Tibial artery (tissue), 4 donors: ENCODE measurements at places on chromosomes 4 and X.

DNA sequence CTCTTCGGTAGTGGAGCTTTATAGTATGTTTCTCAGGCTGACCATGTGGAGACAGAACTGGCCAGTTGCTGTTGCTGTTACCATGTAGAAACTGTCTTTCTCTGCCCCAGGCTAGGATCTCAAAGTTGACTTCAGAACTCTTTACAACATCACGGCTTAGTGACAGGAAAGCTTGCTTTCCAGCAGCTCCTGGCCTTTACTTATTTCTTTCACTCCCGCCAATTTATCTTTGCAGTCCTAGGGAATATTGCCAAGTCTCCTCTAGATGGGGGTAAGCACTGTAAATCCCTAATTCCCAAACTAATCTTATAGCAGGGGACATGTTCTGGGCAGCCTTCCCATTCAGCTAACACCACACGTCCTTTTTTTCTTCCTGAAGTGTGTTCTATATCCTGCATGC is 631.6 kb downstream of the SPRY1 start:
- no peak for DNase-seq

GRCh38 chr4:27568236-27568951 is 707.8 kb downstream of the STIM2 start:
- no peak for DNase-seq

DNA sequence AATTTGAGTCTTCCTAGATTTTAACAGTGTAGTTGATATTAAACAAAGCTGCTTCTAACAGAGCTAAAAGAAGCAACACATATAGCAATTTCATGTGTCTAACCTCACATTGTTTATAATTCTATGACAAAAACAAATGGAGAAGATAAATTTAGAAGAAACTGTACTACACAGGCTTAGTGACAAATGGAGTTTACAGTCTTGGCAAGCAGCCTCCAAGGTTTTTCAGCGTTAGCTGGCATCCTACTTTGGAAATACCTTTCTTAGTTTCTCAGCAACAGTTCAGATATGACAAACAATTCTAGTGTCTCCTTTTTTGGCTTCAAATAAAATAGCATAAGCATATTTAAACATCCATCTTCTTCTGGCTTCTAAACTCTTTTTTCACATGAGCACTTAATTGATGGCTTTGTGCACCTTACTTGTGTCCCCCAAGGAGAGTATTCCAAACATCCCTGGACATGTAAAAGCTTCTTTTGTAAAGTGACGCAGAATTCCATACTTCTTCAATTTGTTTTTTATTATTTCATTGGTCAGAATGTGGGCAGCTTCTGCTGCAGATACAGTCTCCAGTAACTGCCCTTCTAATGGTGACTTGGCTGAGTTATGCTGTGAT is 249.8 kb downstream of the ANTXR2 start:
- DNase-seq: no peak

DNA sequence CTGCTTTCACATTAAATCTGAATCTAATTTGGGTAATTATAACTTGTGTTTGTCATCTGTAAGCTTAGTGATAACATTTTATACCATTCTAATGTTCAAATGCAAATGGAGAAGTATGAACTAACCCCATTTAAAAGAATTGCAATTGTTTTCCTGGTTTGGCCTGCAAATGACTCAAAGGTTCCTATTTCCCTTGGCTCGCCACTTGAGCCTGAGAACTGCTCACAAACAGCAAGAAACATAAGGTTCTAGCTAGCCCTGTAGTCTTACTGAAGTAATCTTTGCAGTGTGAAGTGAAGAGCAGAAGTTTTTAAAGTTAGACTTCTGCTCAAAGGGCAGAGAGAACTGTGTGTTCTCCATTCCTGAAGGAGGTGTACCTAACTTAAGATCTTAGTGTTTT is 27.2 kb downstream of the UPRT start:
- no peak for DNase-seq

DNA sequence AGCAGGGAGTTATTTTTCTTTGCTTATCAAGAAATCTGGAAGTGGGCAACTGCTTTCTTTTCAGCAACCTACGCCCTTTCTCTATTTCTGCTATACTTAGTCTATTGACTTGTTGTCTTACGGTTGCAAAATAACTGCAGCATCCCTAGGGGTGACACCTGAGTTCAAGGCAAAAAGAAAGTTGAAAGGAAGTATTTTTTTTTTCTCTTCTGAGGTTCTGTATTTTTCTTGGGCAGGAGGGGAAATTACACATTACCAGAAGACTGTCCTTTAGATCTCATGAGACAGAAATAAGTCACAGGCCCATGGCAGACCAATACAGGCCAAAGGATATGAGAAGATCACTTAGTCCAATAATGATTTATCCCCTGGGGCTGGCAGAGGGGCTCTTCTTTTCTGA is 204.7 kb upstream of the CASK start:
- no peak for DNase-seq

DNA sequence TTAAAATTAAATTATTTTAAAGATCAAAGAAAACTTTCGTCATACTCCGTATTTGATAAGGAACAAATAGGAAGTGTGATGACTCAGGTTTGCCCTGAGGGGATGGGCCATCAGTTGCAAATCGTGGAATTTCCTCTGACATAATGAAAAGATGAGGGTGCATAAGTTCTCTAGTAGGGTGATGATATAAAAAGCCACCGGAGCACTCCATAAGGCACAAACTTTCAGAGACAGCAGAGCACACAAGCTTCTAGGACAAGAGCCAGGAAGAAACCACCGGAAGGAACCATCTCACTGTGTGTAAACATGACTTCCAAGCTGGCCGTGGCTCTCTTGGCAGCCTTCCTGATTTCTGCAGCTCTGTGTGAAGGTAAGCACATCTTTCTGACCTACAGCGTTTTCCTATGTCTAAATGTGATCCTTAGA is at the start of gene CXCL8:
Gene CXCL8, plus strand, starts transcription at position 217 of the 426 bp plus-strand sequence. Its CDS starts 90 bp downstream, at position 307.
- DNase-seq: peak; percentile 70

DNA sequence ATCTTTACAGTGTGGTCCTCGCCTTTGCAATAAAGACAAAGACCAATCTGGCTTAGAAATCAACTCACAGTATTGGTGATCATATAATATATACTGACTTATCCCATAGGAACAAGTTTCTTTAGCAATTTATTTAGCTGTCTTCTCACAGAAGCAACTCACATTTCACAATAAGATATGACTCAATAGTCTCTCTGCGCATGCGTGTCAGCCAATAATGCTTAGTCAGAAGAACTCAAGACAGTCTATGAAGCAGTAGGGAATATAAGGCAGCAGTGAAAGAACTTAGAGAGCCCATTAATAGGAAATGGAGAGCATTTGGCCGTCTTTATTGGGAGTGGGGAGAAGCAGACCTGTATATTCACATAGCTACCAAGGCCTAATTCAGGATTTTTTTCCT is 216.7 kb downstream of the IL13RA2 start:
- DNase-seq: peak; percentile 20

- no peak for DNase-seq
These were observed 182.7 kb downstream of the KCNIP4 start for GRCh38 chr4:21765810-21766407.

DNA sequence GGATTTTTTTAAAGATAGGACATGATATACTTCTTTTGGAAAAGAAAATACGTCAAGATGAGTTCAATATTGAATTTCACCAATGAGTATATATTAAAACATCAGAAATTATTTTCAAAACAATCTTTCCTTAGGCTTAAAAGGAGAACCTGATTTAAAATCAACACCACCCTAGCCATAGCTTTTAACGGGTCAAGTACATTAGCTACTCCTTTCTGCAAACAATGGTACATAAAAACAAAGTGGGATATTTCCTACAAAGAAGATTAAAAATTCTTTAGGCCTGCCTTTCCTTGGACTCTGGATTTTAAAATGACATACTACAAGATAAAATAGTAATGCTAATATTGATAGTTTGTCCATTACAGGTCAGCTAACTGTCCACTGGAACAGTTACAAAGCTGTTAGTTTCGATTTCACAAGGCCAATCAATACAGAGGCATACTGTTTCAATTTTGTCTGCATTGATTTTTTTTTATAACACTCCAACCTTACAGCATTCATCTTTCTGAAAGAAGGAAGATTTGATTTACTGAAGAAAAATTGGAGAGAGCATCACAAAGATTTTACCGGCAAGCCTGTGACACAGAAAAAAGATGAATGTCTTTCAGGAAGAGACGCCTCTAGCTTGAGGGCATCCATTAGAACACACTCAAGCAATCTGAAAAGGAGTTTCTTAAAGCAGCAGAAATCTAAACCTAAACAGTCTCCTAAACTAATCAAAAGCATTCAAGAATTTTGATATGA is 97.2 kb downstream of the MAB21L2 start:
- DNase-seq: no peak

DNA sequence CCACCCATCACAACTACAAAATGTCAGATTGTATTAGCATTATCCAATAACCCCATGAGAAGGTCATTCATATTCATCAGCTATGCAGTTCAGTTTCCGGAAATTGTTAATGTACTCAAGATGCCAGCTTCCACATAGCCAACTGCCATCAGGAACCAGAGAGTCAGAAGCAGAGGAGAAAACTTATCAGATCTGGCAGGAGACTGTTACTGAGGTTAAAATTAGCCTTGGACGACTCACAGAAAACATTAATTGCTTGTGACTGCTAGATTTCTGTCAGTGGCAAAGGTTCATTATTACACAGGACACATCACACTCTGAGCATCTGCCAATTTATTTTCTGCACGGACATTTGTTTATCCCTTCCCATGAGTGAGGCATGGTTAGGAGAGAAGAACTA is 352.8 kb downstream of the DHRSX start:
- DNase-seq: no peak

DNA sequence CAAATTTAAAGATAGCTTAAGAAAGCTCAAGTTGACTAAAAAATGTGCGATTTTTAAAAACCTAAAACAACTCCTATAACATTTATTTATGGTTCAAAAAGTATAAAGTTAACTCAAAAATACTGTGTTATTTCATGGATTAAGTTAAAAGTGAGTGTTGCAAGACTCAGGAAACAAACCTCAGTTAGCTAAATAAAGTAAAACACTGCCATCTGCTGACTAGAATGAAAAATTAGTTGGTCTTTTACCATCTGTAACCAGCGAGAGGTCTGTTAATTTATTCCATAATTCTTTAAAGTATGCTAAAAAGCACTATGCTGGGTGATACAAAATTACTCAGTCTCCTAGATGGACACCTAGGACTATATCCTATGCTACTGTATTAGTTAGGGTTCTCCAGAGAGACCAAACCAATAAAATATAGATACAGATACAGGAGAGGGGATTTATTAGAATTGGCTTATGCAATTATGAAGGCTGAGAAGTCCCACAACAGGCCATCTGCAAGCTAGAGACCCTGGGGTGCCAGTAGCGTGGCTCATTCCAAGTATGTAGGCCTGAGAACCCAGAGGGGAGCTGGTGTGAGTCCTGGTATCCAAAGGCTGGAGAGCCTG is 4.9 kb upstream of the WDFY3 start:
- DNase-seq: no peak

DNA sequence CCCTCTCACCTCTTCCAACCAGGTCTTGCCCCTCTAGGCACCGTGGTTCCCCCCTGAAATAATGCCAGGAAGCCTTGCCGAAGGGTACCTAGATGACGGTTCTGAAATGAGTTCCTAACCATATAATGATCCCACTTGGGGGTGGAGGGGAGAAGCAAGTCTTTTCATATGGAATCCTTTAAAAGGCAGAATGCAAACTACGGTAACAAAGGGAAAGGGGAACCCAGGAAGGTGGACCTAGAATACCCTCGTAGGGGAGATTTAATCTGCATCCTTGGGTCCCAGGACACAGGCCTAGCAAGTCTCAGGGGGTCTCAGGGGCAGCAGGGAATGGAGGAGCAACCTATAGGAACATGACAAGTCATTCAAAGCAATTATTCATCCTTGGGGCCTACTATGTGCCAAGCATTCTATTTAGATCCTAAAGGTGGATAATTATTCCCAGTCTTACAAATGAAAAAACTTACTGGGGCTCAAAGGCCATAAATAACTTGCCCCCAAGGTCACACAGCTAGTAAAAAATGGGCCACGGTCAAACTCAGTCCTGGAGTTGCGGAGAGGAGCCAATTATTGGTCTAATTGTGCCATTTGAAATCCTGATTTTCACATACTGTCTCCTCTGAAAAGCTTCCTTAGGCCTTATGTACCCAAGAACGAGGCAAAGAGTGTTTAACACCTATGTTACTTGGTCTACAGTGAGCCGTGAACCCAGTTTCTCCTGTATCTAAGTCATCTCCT is 8.8 kb downstream of the BCOR start:
- no peak for DNase-seq

GRCh38 chrX:37921758-37922157 is 74.4 kb upstream of the DYNLT3 start:
- no peak for DNase-seq
